AG08395 (cell line): ENCODE measurements at places on chromosomes 12 and 14.

- DNase-seq, result no peak
Observed at GRCh38 chr14:24297190-24297964, 2.2 kb downstream of the DHRS1 start.

GRCh38 chr14:64556526-64556925 lies 6.8 kb downstream of the PPP1R36 start:
- no peak for DNase-seq

DNA sequence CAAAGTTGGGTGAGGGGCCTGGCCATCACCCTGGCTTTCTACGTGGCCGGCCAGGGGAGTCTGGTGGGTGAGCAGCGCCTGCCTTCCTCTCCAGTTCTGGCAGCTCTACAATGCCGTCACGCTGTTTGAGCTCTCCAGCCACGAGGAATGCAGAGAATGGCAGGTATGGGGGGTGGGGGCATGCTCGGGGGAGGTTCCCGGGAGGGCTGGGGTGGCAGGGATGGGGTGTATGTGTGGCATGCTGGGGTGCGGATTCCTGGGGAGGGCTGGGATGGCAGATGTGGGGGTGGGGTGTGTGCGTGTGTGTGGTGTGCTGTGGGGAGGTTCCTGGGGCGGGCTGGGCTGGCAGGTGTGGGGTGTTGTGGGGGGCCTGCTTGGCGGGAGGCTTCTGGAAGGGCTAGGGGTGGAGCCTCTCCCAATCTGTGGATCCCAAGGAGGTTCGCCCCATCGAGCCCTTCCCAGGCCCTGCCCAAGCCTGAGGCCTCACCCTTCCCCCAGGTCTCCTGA lies 18.5 kb downstream of the RHOF start:
- DNase-seq, result no peak

DNA sequence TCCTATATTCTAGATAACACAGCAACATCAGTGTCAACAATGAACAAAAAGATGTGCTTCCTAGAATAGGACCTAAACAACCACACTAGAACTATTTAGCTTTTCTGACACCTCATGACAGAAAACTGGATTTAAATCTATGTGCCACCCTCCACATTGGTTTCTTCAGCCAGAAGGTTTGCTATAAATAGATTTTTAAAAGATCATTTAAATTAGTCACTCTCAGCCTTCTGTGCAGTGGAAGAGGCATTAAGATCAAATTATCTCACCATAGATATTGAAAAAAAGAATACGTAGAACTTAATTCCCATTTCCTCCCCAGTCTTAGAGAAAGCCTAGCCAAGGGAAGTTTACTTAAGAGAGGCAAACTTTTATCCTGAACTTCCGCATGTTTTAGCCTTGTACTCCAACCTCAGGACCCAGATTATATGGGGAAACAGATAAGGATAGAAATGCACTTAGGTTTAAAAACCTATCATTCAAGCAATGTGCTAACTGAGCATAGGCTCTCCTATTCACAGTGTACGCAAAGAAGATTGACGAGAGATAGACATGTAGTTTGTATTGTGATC lies 59.6 kb downstream of the NELL2 start:
- DNase-seq, result no peak

GRCh38 chr12:86744547-86745212 lies 488.5 kb upstream of the MGAT4C start:
- DNase-seq, result no peak

GRCh38 chr14:99559286-99559990 lies 44.6 kb downstream of the CCDC85C start:
- no peak for DNase-seq
